ENCODE measurements at places on chromosomes 1 and 21.

- DNase-seq: no peak
Observed at GRCh38 chr1:100035214-100035613, 65.4 kb downstream of the SLC35A3 start.

- DNase-seq: peak; percentile 93
Observed at GRCh38 chr1:160097911-160098851, at the start of gene IGSF8. IGSF8 (minus strand) TSS chr1:160098619; CDS start chr1:160098472, 147 bp downstream.

- peak; percentile 83 for DNase-seq
Observed at GRCh38 chr1:202235856-202236837, 42.5 kb downstream of the LGR6 start.

GRCh38 chr1:41490911-41491310 lies 6.4 kb upstream of the EDN2 start:
- DNase-seq: no peak

GRCh38 chr1:156625436-156626078 lies 6.3 kb downstream of the HAPLN2 start:
- peak; percentile 59 for DNase-seq

DNA sequence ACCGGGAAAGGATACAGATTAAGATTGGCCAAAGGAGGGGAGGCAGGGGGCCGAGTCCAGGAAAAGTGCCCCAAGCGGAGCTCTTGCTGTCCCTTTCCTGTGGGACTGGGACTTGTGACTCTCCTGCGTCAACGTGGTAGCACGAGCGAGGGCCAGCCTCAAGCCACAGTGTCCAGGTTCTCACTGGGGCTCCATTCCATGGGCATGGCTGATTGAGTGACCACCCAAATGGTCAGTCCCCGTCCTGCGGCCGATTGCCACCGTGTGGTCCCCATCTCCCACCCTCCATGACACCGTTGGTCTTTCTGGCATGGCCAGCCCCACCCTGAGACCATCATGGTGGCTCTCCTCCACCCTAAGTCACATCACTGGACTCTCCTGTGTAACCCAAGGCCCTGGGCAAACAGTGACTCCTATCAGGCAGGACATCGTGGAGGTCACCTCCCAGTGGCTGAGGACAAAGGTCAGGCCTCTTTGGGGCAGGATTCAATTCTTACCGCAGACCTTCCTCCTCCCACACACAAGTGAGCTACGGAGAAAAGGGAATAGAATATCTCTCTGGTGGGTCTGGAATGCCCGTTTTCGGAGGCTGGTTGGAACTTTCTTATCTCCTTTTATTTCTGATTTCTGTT lies 8.9 kb upstream of the C1orf174 start:
- DNase-seq: no peak

GRCh38 chr1:221074332-221074731 lies 195.1 kb downstream of the HLX start:
- no peak for DNase-seq

GRCh38 chr1:200294241-200294640 lies 115.6 kb downstream of the ZNF281 start:
- no peak for DNase-seq

DNA sequence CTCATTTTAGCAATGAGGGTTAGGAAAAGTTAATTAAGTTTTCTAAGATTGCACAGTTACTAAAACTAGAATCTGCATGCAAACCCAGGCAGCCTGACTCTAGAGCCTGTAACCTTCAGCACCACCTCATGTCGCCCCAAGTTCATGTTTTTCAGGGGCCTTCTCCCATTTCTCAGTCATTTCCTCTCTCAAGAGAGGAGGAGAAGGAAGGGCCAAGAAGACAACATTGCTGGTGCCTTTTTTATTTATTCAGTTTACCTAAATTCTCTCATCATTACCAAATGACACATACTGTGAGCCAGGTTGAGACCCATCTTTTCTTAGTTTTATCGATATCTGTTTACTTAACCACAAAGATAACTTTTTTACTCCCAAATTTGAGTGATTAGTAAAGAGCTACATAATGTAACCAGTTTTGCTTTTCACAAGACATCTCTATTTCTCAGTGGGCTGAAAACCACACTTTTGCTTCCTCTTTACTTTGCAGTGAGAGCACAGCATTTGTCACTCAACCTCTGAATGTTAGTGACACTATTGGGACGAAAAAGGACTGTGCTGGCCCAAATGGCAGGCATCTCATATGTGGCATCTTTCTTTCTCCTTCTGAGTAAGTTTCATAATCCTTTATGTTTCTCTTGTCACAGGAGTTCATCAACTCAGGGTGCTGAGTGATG lies at the start of gene CD101:
TSS of gene CD101 (plus strand) at position 507 of the 674 bp plus-strand sequence. CDS start at position 565, 58 bp downstream.
- DNase-seq: no peak

DNA sequence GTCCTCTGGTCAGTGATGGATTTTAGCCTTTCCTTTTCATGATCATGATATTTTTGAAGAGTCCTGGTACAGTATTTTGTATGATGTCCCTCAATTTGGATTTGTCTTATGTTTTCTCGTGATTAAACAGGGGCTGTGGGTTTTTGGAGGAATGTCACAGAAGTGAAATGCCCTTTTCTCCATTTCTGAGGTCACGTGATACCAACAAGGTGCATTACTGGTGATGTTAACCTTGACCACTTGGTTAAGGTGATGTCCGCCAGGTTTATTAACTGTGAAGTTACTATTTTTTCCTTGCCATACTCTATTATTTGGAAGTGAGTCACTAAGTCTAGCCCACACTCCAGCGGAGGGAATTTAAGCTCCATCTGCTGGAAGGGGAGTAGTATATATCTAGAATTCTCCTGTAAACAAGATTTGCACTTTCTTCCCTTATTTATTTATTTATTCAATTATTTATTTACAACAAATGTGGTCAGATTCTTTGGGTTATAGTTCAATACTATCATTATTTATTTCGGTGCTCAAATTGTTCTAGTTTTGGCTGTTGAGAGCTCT lies 123.4 kb downstream of the HIVEP3 start:
- no peak for DNase-seq

GRCh38 chr1:84672080-84672854 lies 18.0 kb downstream of the SSX2IP start:
- no peak for DNase-seq

DNA sequence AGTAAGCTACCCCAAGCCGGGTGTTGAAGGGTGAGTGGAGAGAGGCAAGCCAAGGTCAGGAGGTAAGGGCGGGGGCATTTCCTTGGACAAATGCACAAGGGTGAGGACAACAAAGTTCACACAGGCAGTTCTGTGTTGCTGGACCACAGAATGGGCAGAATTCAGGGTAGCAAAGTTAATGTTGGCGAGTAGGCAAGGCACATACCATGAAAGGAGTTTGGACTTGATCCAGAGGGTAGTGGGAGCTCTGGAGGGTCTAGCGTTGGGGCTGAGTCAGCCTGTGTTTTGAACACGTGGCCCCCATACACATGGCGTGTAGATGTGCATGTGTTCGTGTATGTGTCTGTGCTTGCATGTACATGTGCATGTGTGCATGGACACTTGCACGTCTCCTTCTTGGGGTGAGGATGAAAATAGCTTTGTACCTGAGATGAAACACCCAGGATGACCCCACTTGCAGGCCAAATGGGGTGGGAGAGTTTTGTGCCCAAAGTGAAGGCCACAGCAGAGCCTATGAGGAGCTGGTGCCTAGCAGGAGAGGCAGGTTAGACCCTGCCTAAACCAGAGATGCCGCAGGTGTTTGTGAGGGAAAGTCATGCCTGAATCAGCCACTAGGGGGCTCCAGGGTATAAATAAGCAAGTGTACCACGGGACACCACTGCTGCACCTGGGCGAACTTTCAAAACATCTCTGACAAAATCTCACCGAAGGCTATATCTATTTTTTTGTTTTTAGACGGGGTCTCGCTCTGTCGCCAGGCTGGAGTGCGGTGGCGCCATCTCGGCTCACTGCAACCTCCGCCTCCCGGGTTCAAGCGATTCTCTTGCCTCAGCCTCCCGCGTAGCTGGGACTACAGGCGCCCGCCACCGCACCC lies 21.8 kb downstream of the SLC27A3 start:
- peak; percentile 96 for DNase-seq

DNA sequence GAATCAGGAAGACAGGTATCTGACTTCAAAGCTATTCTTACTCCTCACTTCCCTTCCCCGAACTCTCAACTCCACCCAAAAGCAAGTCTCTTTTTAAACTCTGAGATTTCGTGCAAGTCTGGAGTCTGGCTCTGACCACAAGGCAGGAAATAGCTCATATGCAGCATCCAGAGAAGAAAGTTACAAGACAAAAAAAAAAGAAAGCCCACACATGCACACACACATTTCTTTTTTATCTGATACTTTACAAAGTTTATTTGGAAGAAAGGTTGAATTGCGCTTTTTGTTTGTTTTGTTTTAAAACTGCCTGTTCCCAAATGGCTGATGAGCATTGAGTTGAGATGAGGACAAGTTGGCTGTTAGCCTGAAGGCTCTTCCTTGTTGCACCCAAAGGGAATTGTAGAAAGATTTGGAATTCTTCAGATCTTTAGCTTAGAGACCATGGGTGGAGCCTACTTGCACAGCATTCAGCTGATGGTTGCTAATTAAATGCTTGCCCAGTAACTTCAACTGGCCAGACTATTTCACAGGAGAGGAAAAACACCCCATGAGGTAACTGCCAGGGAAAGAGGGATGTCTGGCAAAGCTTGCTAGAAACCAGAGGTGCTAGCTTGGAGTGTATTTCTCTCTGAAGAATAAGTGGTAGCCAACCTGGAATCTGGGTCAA lies 490.3 kb downstream of the TTLL7 start:
- peak; percentile 16 for DNase-seq

DNA sequence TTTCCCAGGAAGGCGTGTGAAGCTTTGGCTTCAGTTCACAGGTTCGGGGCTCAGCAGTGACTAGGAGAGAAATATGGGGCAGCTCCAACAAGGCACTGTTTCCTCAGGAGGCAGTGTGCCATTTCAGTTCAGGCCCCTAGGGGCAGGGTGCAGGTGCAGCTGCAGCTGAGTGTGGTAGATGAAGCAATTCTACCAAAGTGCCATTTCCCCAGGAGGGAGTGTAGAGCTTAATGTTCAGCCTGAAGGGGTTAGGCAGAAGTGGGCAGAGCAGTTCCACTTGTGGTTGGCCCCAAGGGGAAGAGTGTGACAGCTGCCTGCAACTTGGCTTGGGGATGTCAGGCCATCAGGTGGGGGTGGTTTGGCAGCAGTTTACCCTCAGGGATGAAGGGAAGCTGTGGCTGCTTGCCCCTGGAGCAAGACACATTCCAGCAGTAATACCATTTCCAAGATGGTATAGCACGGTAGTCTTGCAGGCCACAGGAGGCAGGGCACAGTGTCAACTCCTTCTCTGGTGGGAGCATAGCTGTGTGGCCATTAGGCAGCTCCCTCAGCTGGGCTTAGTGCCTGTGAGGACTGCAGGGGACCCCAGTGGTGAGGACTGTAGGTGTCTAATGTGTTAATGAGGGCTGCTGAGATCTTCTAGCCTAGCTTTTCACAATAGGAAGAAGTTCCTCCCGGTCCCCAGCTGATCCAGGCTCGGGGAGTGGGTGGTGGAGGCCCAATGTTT lies 34.7 kb downstream of the RGSL1 start:
- peak; percentile 2 for DNase-seq

DNA sequence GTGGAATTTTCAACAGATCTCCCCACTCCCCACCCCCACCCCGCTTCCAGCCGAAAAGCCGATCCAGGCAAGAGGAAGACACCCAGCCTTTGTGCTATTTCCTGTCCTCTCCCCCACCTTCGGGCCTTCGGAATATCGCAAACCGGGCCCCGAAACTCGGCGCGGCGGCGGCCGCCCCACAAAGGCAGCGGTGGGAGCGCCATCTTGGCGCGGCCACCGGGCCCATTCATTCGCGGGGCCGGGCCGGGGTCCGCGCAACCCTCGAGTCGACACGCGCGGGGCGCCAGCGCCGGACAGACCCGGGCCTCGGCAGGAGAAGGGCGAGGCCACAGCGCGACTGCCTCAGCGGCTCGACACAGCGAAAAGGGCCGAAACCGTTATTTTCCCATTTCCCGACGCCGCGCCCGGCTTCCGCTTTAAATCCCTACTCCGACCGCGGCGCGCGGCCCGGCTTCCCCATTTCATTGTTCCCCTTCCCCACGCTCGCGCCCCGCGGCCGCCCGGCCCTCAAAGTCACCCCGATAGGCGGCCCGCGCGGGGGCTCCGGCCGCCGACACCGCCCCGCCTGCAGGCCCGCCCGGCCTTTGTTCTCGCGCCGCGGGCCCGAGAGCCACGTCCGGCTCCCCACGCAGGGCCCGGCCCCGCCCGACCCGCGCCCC lies 911 bp downstream of the GNB1 start:
- DNase-seq: peak; percentile 42

DNA sequence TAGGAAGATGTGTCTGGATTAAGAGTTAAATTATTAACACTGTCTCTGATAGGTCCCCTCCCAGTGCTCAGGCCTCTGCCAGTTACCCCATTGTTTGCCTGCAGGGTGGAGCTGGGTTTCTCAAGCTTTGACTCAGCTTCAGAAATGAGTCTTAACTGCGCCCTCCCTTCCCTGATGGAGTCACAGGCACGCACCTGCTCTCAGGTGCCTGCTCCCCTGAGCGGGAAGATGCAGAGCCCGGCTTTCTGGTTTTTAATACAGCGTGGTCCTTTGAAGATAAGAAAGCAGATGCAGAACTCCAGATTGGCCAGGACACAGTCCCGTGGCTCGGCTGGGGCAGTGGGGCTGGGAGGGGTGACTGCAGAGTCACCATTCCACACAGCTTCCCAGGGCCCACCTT lies 3.2 kb upstream of the SPRR4 start:
- DNase-seq: no peak

DNA sequence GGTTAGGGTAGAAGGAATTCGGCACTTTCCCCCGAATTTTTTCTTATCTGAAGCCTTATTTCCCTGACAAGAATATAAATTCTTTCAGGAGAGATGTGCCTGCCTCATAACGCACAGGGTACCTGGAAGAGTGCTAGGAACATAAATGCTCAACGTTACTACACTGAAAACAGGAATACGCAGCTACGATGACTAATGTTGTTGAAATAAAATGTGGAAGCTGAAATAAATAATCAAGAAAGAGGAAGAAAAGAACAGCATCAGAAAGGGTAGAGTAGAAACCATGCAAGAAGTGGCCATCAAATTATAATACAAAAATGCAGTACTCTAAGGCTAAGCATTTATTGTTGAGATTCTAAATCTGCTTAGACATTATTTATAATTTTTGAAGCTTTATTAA lies 33.9 kb downstream of the SLC66A1 start:
- DNase-seq: no peak

GRCh38 chr1:52057876-52058415 lies 1.9 kb downstream of the BTF3L4 start:
- DNase-seq: no peak

- DNase-seq: no peak
Observed at GRCh38 chr1:31266547-31266946, 26.9 kb upstream of the NKAIN1 start.

DNA sequence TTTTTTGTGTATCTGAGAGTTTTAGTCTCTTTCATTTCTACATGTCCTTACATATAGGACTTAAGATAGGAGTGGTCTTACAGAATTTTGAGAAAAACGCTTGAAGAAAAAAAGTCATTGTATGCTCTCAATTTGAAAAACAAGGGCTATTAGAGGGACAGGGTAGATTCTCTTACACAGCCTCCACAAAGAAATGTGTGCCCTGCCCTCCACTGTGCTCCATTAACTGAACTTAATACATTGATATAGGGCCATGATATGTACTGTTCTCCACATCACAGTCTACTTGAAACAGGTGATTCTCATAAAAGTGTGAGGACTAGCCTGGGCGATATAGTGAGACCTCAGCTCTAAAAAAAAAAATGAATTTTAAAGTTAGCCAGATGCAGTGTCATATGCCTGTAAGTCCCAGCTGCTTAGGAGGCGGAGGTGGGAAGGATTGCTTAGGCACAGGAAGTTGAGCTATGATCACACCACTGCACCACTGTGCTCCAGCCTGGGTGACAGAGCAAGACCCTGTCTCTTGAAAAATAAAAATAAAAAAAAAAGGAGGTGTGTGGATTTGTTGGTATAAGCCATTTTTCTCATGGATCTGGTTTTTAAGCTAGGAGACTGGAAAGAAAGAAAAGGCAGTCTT lies 77.0 kb downstream of the HMCN1 start:
- DNase-seq: no peak
